Sciatic nerve (tissue), 2 donors: ENCODE measurements at places on chromosomes 4 and X.

DNA sequence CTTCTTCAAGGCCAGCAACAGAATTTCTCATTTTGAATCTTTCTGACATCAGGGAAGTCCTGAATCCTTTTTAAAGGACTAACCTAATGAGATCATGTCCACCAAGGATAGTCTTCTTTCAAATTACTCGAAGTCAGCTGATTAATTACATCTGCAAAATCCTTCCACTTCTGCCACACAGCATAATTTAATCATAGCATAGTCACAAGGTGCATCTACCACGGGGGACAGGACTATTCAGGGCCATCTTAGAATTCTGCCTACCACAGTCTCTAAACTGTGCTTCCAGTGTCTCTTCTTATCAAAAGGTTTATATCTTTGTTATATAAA lies 53.7 kb downstream of the ATP10D start:
- DNase-seq: no peak

GRCh38 chr4:163111588-163111987 lies 55.1 kb downstream of the NAF1 start:
- no peak for DNase-seq

GRCh38 chrX:50579955-50580354 lies 109.3 kb upstream of the DGKK start:
- DNase-seq: no peak

DNA sequence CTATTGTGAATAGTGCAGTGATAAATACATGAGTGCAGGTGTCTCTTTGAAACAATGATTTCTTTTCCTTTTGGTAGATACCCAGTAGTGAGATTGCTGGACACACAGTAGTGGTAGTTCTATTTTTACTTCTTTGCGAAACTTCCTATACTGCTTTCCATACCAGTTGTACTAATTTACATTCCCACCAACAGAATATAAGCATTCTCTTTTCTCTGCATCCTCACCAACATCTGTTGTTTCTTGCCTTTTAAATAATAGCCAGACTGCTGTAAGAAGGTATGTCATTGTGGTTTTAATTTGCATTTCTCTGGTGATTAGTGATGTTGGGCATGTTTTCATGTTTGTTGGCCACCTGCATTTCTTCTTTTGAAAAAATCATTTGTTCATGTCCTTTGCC lies 105.9 kb downstream of the COL4A6 start:
- no peak for DNase-seq

DNA sequence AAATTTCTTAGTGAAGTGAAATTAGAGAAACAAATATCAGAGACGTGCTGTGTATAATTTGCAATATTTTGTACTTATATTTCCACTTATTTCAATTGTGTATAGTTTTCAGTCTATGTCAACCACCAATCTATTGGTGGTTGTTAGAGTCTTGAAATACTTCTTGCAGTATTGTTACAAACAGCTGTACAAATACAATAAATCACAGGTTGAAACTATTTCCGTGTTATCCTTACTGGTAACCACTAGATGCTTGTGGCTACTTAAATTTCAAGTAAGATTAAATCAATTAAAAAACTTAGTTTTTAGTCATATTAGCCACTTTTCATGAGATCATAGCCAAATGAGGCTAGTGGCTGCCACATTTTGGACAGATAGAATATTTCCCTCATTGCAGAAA lies 520.5 kb downstream of the GBA3 start:
- no peak for DNase-seq

DNA sequence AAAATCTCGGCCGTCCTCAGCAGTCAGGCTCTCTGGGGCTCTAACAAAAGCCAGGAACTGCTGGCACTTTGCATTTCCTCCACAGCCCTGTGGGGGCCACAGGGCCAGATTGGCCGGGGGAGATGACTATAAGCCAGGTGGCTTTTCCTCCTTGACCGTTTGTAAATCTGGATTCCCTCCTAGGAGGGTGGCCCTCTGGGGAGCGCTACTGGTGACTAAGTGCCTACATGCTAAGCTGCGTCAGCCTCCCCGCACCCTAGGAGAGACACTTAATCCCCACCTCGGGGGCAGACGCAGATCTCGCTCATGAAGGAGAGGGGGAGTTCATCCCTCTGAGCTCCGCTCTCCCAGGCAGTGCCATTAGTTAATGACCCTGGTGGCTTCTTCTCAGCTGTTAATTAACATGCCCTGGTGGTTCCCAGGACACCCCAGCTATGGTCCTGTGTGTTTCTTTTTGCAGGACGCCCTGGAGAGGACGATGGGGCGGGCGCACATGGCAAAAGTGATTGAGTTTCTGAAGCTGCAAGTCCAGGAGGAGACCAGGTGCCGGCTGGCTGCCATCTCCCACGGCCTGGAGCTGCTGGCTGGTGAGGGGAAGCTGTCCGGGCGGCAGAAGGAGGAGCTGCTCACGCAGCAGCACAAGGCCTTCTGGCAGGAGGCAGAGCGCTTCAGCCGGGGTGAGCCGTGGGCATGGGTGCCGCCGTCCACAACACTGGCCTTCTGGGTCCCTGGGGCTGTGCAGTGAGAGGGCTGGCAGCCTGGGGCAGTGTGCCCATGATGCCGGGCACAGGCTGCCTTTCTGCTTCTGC lies 41.6 kb downstream of the EVC start:
- peak; percentile 50 for DNase-seq

- peak; percentile 18 for DNase-seq
Measured at GRCh38 chr4:616911-617643, 8.3 kb upstream of the PDE6B start.

DNA sequence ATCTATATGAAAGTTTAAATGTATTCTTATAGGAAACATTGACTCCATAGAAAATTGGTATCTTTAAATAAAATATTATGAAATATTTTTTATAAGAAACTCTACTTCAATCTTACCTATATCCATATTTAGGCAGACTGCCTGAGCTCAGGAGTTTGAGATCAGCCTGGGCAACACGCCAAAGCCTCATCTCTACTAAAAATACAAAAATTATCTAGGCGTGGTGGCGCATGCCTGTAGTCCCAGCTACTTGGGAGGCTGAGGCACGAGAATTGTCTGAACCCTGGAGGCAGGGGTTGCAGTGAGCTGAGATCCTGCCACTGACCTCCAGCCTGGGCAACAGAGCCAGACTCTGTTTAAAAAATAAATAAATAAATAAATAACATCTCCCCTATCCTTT lies 47.5 kb downstream of the PABPC4L start:
- no peak for DNase-seq

DNA sequence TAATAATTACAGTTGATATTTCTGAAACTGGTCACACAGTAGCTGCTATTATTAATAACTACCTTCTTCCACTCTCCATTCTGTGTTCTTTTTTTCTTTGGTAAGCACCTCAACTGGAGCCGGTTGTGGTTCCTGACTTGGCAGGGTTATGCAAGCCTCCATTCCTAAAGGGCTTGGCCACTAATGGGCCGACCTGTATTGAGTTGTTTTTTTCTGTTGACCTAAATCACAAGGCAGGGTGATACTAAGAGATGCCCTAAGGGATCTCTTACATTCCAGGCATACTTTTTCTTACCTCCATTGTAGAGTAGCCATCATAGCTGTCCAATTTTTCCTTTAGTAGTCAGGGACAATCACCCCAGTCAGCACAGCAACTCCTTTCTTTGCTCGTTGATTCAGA lies 1295.8 kb upstream of the ADGRL3 start:
- no peak for DNase-seq

- no peak for DNase-seq
Measured at GRCh38 chr4:123652476-123652875, 255.9 kb downstream of the SPRY1 start.

DNA sequence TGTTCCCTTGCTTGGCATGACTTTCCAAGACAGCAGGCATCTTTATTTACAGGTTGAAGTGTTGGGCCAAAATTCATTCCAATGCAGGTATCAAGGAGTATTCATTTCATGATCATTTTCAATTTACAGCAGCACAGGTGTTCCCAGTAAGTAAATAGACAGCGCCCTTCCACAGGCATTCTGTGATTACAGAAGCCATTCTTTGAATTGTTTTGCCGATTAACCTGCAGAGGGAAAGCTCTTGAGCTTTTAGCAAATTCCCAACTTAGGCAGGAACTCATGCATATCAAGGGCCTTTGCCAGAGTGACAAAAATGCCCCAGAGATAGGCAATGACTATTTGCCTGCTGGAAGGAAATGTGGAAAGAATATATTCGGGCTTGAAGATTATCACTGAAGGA lies 6.8 kb downstream of the TXK start:
- DNase-seq: no peak

GRCh38 chrX:3450881-3451570 lies 104.6 kb upstream of the MXRA5 start:
- no peak for DNase-seq

DNA sequence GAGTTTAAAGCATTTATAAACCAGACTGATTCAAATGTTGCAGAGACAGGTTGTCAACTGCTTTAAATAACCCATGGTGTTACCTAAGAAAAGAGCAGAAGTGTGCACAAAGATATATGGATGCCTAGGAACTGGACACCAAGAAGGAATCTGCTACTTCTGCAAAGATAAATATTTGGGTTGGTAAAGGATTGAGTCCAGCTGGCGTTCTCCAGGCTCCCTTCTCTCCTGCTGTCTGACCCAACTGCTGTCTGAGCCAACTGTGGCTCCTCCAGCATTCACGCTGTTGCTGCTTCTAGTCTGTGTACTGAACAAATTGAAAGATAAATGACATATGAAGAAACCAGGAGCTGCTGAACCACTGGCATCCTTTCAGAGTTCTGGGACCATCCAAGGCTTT lies 1167.8 kb upstream of the PRKX start:
- DNase-seq: no peak

DNA sequence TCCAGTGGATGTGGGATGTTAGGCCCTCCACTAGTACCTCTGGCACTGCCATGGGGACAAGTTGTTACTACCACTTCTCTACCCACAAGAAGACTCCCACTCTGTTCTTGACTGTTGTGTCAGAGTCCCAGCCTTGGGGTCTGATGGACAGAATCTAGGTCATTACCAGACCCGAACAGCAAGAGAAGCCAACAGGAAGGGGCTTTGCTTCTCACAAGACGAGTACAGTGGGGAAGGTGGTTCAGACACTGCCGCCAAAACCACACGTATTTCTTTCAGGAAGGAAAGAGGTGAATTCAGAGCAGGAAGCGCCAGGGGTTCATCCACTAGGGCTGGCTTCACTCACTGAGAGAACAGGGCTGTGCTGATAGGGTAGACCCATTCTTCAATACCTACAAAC lies 161.3 kb upstream of the KIT start:
- DNase-seq: no peak
